Esophagus mucosa (tissue), 1 donor: ENCODE measurements at places on chromosomes 6 and 20. TPM values are rescaled to one million over a fixed set of nuclear protein-coding genes. Genes with fewer than 3 reads are reported as not detected.

The NKX2-4 gene
- total RNA-seq, result not detected

The RAMACL gene
- 0.88 TPM for total RNA-seq

The JPH2 gene
- 1.0 TPM for total RNA-seq

The FIG4 gene
- 8.8 TPM for total RNA-seq

The HLA-DMA gene
- 16.2 TPM for total RNA-seq

The ZBP1 gene
- 0.44 TPM for total RNA-seq

The RNF217 gene
- total RNA-seq, result 21.8 TPM

The CRISP2 gene
- not detected for total RNA-seq

The FRS3 gene
- 2.2 TPM for total RNA-seq

- ATAC-seq, result no peak
These were observed 891 bp downstream of the RIPPLY2 start for GRCh38 chr6:83854001-83854501.

- no peak for ATAC-seq
These were observed 850.9 kb downstream of the TFAP2A start for GRCh38 chr6:9564021-9564420.

DNA sequence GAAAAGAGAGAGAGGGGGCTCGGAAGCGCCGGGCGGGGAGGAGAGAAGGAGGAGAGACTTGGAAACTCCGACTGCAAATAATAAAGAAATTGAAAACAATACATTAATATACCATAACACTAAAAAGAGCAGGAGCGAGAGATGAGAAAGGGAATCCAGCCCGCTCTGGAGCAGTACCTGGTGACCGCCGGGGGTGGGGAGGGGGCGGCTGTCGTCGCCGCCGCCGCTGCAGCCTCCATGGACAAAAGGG lies 338 bp downstream of the E2F3 start:
- no peak for ATAC-seq

DNA sequence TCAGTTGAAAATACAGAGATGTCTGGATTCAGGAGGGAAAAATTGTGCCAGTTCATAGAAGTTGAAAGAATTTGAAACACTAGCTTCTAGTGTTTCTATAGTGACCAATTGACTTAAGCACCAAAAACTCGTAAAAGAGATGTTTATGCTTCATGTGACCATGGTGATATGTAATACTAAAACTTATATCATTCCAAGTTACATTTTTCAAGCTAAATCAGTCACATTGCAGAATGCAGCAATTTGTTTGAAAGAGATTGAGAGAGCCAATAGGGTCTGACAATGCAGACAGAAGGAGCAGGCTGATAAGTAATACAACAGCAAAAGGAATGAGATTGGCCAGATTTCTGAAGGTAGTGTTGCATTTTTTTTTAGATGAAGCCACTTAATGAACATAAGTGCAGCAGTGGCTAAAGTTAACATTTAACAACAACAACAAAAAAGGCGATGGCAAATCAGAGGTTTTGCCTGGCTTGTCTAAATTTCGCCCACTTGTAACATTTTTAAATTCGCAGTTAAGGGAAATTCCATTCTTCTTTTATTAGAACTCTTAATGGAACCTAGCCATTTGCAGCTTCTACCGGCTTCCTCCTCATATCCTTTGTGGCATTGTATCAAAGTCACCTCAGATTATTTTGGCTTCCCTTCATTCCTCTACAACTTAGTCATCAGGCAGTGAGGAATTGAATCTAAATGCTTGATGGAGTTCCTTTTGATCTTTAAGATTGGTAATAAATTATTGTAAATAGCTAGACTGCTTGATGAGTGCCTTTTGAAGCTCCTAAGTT lies 484.0 kb upstream of the SOX4 start:
- no peak for ATAC-seq

DNA sequence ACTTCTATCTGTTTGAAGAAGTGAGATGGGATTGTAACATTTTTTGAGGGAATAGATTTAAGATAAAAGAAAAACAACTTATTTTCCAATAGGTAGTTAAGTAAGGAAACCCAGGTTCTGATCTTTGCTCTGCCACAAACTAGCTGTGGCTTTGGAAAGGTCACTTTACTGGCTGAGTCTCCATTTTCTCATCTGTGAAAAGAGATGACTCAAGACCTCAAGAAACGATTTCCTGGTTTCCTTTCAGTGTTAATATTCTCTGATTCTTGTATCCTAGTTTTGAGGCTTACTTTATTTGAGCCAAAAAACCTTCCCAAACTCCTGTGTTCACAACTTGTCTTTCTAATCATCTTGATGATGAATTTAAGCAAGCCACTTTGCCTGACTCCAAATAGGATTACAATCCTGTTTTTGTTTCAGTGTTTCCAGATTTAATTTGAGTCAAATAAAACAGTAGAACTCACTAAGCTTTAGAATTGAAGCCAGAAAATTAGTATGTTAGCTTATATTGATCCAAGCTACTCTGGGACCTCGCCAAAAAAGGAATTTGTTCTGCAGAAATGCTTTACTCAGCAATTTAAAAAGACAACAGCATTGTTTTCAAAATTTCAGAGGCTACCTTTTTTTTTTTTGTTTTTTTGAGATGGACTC lies 51.1 kb downstream of the ENPP1 start:
- no peak for ATAC-seq

DNA sequence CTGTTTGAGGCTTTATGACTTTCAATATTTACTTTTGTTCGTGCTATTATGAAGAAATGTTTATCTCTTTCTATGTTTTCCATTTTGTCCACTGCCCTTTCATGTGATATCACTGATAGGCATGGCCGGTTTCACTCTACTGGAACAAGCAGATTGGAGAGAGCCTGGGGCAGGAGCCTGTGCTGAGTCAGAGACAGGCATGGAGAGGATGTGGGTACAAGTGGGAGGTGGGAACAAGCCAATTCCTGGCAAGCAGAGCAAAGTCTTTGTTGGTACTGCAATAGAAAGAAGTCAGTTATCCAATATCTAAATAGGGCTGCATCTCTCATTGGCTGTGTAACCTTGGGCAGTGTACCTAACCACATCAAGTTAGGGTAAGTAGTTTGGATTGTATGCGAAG lies 545.6 kb upstream of the MAP3K7 start:
- no peak for ATAC-seq

- peak; percentile 7 for ATAC-seq
These were observed 25.6 kb downstream of the MANBAL start for GRCh38 chr20:37315021-37315451.

DNA sequence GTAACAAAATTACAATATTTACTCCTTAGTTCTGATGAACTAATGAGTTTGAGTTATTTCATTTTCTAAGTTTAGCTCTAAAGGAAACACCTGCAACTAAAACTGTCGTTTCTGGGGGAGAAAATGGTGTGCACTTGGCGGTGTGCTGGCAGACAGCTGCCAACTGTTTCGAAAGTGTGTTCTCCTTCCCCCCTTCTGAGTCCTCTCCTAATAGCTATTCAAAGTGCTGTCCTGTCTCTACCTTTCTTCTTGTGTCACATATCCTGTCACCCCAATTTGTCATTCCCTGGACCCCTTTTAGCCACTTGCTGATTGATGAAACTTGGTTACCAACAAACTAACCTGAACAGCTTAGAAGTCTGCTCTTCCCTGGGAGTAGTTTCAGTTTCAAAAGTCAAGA lies 4.9 kb upstream of the UBE2J1 start:
- no peak for ATAC-seq

GRCh38 chr6:150486048-150486447 lies 113.6 kb upstream of the PLEKHG1 start:
- ATAC-seq, result no peak

GRCh38 chr6:15871276-15871675 lies 208.4 kb upstream of the DTNBP1 start:
- ATAC-seq, result no peak

- peak; percentile 94 for ATAC-seq
These were observed at the start of gene RAET1L for GRCh38 chr6:150025201-150025917. TSS of gene RAET1L (minus strand) at chr6:150025532. CDS start at chr6:150025471, 61 bp downstream.

GRCh38 chr6:35370785-35371493 lies 28.6 kb downstream of the PPARD start:
- ATAC-seq, result no peak

DNA sequence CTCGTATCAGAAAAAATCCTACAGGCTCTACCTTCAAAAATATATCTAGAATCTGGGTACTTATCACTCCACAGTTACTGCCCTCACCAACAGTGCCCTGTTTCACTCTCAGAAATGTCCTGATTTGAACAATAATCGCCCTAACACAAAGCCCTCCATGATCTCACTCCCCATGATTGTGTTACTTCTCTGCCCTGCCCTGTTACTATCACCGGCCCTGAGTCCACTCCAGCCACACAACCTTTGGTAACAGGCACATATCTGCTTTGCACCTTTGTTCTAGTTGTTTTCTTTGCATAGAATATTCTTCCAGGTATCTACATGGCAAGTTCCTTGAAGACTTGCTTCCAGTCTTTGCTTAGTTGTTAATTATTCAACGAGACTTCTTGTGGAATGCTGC lies 142.0 kb downstream of the ARHGAP18 start:
- ATAC-seq, result no peak

DNA sequence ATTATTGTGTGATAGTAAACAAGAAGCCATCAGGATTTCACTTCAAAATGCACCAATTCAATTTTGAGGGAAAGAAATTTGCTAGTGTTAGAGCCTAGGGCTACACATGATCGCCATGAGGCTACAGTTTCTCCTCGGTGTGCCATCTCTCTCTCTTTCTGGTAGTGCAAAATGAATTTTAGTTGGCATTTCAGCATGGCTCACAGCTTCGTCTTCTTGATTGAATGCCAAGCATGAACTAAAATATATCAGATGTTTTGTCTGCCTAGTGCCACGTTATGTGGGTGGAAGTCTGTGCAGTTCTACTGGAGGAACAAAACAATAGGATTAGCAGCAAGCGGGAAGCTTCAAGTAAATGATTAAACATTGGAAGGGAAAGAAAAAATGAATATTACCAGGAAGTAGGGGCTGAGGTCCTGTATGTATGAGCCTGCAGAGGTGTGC lies 6.8 kb upstream of the MRAP2 start:
- ATAC-seq, result peak; percentile 28

GRCh38 chr6:167575158-167575696 lies 250.3 kb downstream of the TTLL2 start:
- ATAC-seq, result no peak

DNA sequence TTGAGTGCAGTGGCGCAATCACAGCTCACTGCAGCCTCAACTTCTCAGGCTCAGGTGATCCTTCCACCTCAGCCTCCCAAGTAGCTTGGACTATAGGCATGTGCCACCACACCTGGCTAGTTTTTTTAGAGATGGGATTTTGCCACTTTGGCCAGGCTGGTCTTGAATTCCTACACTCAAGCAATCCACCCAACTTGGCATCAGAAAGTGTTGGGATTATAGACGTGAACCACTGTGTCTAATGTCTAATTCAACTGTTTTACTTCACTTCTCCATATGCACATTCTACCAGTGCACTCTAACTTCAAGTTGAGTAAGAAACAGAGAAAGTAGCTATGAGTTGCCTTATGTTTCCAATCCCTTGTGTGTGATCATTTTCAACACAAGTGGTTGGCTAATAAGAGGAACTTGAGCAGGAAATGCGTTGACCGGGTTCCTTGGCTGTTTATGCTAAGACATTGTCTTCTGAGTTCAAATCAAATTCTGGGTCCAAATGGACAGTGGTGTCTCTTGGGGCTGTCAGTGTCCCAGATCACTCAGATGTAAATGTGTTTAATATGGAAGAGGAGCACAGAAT lies 23.9 kb downstream of the ZNF337 start:
- no peak for ATAC-seq

DNA sequence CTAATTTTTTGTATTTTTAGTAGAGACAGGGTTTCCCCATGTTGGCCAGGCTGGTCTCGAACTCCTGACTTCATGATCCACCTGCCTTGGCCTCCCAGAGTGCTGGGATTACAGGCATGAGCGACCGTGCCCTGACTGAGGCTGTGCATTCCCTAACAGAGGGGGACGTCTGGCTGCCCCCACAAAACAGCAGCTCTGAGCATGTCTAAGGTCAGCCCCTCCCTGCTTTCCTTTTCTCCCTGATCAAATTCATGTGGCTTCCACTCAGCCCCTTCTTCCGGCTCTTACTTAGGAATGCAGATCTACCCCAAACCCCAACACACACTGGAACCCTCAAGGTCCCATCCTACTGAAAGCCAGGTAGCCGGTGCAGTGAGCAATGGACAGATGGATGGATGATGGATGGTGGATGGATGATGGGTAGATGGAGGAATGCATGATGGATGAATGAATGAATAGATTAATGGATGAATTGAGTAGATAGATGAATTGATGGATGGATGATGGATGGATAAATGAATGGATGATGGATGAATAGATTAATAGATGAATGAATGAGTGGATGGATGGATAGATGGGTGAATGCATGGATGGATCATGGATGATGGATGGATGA lies 91.5 kb upstream of the BHLHE23 start:
- ATAC-seq, result no peak

- peak; percentile 93 for ATAC-seq
These were observed 216.8 kb downstream of the TMEM242 start for GRCh38 chr6:157106487-157106886.

DNA sequence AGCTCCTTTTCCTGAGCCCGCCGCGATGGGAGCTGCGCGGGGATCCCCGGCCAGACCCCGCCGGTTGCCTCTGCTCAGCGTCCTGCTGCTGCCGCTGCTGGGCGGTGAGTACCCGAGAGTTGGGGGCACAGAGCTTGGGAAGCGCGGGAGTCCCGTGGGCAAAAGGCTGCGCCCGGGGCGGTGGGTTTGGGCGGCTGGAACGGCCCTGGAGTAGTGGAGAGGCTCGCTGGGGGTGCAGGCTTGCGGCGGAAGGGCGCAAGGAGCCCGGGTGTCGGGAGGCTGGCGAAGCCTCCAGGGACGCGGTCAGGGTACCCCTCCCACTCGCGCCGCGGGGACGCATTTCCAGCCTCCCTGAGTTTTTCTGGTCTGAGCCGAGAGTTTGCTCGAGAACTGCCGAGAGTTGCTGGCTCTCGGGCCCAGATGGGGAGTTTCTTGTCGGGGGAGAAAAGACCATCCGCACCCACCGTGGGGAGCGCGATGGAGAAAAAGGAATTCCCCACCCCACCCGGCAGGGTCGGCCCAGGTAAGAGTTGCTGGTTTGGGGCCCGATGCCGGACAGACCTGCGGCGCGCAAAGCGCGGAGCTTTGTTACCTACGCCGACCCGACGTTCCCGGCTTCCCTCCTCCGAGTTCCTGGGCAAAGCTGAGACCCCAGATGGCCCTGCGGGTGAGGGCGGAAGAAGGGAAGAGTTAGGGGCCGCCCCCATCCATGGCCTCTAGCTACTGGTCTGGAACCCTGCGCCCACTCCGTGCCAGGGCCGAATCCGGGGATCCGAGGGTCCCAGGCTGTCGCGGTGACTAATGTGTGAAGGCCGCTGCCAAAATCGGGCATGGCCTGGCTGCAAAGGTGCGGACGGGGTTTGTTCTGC lies 584 bp downstream of the PTK7 start:
- peak; percentile 41 for ATAC-seq

GRCh38 chr6:111804627-111805235 lies 68.5 kb downstream of the FYN start:
- peak; percentile 44 for ATAC-seq

- ATAC-seq, result no peak
These were observed 50.9 kb downstream of the KCNS1 start for GRCh38 chr20:45049904-45050471.

- ATAC-seq, result no peak
These were observed 19.9 kb downstream of the TGM2 start for GRCh38 chr20:38144974-38145728.
